ENCODE measurements at places on chromosomes 5 and 9.

GRCh38 chr5:74326571-74327338 is 313.8 kb downstream of the ENC1 start:
- DNase-seq: peak; percentile 30

- DNase-seq: no peak
Observed at GRCh38 chr5:91867799-91868198, 484.7 kb upstream of the ARRDC3 start.

- DNase-seq: peak; percentile 69
Observed at GRCh38 chr5:31221001-31221400, 27.5 kb downstream of the CDH6 start.

GRCh38 chr5:143812085-143812705 is at the start of gene HMHB1:
Gene HMHB1, plus strand, starts transcription at chr5:143812161.
- DNase-seq: no peak

DNA sequence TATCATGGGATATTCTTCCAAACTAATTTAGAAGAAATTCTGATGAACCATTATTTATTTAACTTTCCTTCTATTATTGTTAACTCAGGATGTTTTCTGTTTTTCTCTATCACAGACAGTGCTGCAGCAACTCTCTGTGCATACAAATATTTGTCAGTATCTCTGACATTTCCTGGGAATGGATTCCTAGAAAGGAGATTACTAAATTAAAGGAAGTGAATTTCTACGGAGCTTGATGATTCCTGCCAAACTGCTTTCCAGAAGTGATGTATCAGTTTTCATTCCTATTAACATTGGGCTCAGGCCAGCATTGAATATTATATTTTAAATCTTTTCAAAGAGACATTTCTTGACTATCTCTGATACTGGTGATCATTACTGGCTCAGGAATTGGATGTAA is 26.0 kb upstream of the MAST4 start:
- no peak for DNase-seq

DNA sequence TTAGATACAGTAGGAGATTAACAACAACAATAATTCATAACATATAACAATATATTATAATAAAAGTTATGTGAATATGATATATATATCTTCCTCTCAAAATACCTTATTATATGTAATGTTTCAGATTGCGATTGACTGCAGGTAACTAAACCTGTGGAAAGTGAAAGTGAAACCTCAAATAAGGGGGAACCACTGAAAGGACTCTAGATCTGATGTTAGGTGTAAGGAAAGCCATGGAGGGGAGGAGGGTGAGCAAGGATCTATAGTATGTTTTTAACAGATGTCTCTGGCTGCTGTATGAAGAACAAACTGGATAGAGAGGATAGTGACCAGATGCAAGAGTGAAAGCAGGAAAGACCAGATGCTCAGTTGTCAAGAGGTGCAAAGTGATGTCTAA is 5.8 kb upstream of the FSTL4 start:
- no peak for DNase-seq

- DNase-seq: no peak
Observed at GRCh38 chr9:5554254-5554653, 43.9 kb downstream of the PDCD1LG2 start.

- DNase-seq: no peak
Observed at GRCh38 chr5:95022967-95023695, 261.8 kb downstream of the MCTP1 start.

DNA sequence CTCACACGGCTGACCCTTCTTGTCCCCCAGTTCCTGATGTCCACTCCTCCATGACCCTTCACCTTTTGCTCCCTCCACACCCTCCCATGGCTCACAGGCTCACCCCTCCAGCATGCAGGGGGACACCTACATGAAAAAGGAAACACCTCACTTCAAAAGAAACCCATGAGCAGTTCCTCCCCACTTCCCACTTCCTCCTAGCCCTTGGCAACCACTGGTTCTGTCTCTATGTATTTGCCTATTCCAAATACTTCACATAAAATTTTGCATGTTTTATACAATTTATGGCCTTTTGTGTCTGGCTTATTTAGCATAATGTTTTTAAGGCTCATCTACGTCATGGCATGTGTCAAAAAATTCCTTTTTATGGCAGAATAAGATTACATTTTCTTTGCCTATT is 100.2 kb upstream of the S1PR3 start:
- DNase-seq: no peak

DNA sequence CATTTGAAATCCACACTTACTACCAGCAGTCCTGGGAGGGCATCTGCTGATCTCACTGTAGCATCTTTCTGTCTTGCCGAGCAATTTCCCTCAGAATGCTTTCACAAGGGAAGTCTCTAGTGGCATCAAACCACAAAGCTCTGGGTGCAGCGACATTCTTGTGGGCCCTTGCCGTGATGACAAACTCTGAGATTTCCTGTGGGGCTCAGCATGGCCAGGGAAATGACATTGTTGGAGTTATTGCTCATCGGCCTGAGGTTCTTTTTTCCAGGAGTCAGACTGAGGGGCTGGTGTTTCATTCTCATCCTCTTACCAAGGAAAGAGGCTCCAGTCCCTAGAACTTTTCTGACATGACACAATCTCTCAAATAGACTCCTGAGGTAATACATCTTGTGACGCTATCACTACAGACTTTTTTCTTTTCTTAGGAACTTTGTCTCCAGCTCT is 51.4 kb downstream of the PFDN1 start:
- DNase-seq: no peak

GRCh38 chr5:151062405-151063141 is 18.3 kb downstream of the TNIP1 start:
- DNase-seq: no peak

DNA sequence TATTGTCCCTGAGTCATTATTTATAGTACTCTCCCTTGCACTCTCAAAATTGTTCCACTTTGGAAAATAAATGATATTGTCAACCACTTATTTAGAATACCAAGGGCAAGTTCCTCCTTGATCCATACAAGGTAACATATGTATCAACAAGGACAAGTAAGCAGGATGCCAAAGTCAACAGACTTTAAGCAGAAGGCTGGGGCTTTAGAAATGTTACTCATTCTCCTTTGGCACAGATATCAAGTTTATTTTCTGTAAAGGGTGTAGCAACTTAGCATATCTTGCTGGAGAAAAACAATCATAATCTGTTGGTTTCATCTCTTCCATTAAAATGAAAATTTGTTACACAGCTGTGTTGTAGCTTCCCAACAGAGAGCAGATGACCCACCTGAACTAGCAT is 248.7 kb upstream of the SLC30A5 start:
- no peak for DNase-seq

GRCh38 chr5:127400946-127401670 is 110.5 kb downstream of the MEGF10 start:
- no peak for DNase-seq

DNA sequence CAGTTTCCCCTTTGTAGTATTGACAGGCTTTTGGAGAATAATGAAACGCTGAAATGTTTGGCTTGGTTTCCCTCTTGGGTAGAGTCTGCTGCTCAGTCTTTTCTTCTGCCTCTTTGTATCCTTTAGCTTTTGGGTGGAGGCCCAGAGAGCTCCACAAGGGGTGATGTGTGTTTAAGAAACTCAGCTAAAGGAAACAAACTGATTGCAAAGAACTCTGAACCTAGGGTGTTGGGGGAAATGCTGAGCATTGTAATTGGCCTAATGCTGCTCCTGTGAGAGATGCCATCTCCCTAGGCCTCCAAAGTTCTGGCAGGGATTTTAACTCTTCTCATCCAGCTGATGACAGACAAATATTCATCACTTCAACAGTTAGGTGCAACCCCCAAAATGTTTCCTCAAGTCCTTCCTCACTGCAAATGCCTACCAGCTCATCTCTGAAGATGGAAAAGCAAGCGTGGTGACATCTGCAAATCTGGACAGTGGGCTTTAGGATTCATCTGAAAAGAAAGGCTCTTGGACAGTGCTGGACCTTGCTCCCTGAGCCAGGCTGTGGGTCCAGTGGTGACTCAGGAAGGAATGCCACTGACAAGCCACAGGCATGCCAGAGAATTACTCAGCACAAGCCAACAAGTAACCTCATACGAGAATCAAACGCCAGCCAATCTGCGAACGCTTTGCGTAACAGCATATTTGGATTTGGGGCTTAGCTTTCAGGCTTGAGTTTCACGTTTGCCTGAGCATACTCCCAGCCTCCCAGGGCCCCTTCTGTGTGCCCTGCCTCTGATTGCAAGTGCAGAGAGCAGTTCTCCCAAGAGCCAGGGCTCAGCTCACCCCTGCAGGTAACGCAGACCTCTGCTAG is 30.5 kb upstream of the ZSWIM6 start:
- DNase-seq: peak; percentile 90

DNA sequence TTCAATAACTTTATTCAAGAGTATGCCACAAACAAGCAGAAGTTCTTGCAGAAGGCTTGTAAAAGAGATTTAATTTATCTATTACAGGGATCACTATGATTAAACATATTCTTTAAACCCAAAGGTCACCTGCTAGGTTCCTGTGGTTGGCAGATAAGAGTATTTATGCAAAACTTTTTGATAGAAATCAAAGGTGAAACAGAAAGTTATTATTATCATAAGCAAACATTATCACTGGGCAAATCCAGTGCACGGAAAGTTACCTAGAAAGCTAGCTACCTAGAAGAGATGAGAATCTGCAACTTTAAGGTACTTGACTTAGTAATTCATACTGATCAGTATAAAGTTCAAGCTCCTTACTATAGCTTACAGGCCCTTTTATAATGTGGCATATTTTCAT is 3.2 kb downstream of the STARD4 start:
- DNase-seq: no peak

DNA sequence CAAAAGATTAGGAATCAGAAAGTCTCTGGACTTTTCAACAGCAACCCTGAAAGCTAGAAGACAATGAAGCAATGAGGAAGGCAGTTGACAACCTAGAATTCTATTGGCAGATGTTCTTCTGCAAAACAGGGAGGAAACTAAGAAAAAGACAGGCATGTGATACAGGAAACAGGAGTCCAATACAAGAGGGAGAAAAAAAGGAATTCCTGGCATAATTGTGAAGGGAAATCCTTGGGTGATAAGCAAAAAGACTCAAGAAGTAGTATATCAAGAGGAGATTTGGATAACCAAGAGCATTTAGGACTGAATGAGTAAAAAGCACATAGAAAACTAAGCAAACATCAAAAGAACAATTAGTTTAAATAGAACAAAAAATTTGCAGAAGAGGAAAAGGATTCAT is 58.6 kb downstream of the LPAR1 start:
- DNase-seq: no peak

DNA sequence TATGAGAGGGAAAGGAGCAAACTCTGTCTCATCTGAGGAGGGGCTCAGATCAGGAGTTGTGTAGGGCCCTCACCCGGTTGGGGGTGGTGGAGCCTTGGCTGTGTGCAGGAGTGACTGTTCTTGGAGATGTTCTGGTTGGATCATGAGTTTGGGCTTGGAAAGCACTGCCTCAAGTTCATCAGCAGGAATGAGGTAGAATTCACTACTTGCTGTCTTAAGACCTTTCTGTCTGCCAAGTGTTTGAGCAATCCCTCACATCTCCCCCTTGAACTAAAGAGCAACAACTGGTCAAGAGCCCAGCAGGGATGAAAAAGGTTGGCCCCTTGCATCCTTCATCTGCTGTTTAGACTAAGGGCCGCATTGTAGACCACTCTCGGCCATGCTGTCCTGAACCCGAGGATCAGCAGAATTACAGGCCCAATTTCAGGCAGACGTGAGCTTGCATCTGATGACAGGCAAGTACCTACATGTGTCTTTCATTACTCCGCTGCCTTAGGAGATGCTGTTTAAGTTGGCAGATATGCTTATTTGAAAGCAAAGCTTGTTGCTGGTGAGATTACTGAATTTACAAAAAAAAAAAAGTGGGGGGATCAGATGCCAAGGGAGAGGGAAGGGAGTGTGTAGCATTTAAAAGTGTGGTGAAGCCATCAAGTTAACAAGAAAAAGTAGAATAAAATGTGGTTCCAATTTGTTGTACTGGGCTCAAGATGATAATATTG is 36.4 kb downstream of the PIK3R1 start:
- peak; percentile 53 for DNase-seq

- no peak for DNase-seq
Observed at GRCh38 chr5:149616727-149617285, 35.5 kb downstream of the ARHGEF37 start.

DNA sequence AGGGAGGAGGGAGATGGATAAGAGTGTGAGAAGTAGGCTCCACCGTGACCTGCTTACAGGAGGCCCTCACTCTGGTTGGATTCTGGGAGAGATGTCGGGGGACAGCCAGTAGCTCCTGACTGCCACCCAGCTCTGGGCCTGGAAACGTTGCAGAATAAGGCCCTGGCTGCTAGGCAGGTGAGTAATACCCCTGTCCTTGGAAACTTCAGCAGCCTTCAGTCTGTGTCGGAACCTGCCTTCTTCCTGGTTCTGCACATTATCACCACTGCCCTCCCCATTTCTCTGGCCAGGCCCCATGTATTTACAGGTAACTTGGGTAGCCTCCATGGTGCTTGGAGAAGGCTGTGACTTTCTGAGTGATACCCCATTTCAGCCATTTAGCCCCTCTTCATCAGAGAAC is 26.8 kb downstream of the FAXDC2 start:
- DNase-seq: no peak

- no peak for DNase-seq
Observed at GRCh38 chr9:128251732-128252100, 24.1 kb downstream of the GOLGA2 start.

- DNase-seq: no peak
Observed at GRCh38 chr5:10301266-10301665, 6.4 kb downstream of the CMBL start.

DNA sequence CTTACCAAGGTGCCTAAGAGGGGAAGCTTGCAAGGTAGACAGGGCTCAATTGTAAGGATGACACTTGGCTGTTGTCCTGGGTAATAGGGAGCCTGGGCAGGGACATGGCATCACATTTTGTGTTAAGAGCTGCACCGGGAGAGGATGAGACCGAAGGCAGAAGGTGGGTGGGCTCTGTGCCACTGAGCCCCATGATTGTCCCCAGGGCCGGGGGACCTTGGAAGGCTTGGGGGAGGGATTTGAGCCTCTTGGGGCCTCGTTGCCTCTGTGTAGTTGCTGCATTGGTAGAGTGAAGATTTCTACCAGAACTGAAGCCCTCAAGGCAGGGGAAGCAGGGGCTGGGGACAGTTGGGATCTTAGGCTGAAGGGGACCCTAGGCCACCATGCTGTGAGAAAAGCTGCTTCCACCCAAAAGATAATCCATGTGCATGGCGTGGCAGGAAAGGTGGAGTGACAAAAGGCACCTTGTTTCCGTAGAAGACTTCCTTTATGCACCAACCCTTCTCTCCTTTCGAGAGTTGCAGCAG is 11.9 kb downstream of the FGF18 start:
- no peak for DNase-seq

GRCh38 chr5:115424030-115424429 is 120.5 kb downstream of the FEM1C start:
- no peak for DNase-seq

DNA sequence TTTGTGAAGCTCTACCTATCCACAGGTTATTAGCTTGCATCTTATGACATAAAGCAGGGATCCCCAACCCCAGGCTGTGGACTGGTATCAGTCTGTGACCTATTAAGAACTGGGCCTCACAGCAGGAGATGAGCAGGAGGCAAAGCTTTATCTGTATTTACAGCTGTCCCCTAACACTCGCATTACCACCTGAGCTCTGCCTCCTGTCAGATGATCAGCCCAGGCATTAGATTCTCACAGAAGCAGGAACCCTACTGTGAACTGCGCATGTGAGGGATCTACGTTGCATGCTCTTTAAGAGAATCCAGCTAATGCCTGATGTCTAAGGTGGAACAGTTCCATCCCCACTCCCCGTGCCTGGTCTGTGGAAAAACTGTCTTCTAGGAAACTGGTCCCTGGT is 19.7 kb downstream of the FBXW11 start:
- no peak for DNase-seq

Measured in mucosa of gallbladder (tissue), 1 donor.